ENCODE measurements at places on chromosomes 11 and 22.

GRCh38 chr11:66881927-66882452 is 25.1 kb downstream of the LRFN4 start:
- H3K4me1 ChIP-seq = no peaks in the 10 kb centered on the region
- DNase-seq = no peak
- no peak overlapping the region for H3K27ac ChIP-seq
- no peaks in the 10 kb centered on the region for H3K27me3 ChIP-seq

DNA sequence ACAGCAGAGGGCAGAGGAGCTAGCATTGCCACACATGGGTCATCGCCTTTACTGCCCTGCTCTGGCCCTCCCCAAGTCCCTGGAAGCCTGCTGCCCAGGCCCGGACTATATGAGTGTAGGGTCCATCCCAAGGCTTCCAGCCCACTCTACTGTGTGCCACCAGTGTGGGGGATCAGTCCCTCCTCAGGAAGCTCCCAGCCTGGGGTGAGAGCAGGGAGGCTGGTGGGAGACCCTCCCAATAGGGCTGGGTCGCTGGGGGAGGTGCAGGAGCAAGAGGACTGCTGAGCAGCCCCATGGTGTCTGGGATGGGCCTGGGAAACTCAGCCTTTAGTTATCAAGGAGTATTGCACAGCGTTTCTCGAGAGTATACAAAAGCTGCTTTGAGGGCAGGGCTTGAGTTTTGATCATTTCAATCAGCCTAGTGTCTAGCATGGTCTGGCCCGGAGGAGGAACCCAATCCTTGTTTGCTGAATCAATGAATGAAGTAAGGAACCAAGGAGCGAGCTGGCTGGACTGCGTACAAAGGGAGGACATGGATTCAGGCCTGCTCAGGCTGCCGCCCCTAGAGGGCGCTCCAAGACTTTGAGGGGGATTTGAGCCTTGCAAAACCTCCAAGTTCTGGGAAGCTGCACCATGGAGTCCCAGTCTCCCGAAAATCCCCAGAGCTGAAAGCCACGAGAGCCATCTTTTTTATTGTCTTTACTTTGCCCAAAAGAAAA is 89.0 kb upstream of the PARVA start:
- no peak overlapping the region for H3K4me3 ChIP-seq
- H3K27me3 ChIP-seq = no peaks in the 10 kb centered on the region
- H3K4me1 ChIP-seq = peaks cover 29% of the 10 kb centered on the region
- H3K36me3 ChIP-seq = no peaks in the 10 kb centered on the region
- DNase-seq = peak; percentile 82

GRCh38 chr22:36902143-36902926 is 11.1 kb upstream of the CSF2RB start:
- H3K4me1 ChIP-seq = no peaks in the 10 kb centered on the region
- no peak for DNase-seq
- no peaks in the 10 kb centered on the region for H3K27me3 ChIP-seq
- H3K4me3 ChIP-seq = no peak overlapping the region
- H3K36me3 ChIP-seq = no peaks in the 10 kb centered on the region

DNA sequence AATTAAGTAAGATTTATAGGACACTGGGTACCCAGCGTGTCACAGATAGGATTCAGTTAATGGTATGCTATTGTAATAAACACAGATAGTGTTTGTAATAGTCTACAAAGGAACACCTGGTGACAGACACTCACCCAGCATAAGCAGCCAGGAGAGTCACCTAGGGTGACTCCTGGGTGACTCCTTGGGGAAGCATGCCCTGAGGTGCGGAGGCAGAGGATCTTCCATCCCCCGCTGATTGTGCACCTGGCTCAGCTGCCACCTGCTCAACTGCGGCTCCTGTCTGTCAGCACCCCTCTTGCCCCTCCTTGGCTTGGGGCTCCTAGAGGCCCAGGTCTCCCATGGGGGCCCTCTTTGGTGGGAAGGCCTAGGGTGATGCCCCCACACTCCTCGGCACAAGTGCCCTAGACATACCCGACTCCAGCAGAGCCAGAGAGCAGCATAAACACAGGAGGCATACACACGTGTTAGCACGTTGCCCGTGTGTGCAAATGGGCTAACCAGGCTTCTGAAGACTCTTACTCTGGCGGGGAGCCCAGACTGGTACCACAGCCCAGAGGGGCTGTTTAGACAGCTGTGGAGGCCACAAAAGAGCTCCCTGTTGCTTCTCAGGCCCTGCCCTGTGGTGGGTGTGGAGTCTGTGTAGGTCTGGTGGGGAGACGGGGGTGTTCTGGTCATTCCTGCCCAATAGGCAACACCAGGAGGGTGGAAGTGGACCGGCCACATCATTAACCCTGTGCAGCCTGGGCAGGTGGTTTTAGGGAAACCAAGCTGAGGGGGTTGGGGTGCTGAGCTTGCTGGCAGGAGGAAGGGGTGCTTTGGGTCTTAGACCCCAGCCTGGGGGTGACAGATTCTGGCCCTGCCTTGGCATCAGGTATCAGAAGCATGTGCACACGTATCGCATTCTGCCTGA is 3.0 kb downstream of the INPPL1 start:
- no peaks in the 10 kb centered on the region for H3K27me3 ChIP-seq
- H3K36me3 ChIP-seq = peaks cover 57% of the 10 kb centered on the region
- no peak overlapping the region for H3K27ac ChIP-seq
- DNase-seq = no peak
- no peak overlapping the region for H3K4me3 ChIP-seq

GRCh38 chr11:104442321-104442720 is 278.4 kb upstream of the PDGFD start:
- no peaks in the 10 kb centered on the region for H3K36me3 ChIP-seq
- no peak overlapping the region for H3K27ac ChIP-seq
- DNase-seq = no peak
- no peaks in the 10 kb centered on the region for H3K27me3 ChIP-seq
- no peaks in the 10 kb centered on the region for H3K4me1 ChIP-seq

DNA sequence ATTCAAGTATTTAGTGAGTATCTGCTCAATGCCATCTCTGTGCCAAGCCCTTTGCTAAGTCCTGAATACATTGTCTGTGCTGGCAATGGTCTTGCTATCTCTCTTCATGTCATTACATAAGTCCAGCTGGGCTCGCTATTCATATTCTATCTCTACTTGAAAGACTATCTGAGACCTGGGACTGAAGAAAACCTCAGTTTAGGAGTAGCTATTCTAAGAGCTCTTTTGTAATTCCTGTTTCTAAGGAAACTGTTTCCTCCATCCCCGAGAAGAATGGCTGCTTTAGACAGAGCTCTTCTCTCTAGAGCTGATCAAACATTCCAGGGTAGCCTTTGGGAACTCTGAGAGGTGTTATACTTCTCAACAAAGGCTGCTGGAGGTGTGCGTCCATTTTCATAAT is 33.0 kb downstream of the SLC17A6 start:
- H3K4me1 ChIP-seq = no peaks in the 10 kb centered on the region
- no peaks in the 10 kb centered on the region for H3K27me3 ChIP-seq
- no peak for DNase-seq
- H3K36me3 ChIP-seq = no peaks in the 10 kb centered on the region
- no peak overlapping the region for H3K4me3 ChIP-seq
